ENCODE measurements at places on chromosomes 7 and 10.

GRCh38 chr10:627032-627992 is 62.2 kb downstream of the DIP2C start:
- no peak for DNase-seq

- DNase-seq: peak; percentile 95
These were observed 4.6 kb downstream of the BHLHA15 start for GRCh38 chr7:98215561-98216495.

- DNase-seq: no peak
These were observed 13.9 kb downstream of the VCL start for GRCh38 chr10:74011770-74012169.

DNA sequence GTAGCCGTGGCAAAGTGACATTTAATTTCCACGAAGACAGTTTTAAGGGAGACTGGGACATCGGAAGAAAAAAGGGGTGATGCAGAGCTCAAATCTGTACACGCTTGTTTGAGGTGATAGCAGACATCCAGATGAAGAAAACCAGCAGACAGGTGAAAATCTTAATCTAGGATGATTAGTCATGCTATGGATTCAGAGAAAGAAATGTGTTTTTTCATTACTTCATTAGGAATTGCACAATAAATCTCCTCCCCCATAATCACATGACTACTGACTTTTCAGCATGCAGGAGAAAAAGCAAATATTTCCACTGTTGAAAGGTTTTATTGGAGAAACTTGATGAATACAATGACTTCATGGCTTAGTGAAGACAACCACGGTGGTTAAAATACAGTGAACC is 2.5 kb downstream of the NUDT5 start:
- no peak for DNase-seq

Measured in NCI-H146 (cell line).